Fibroblast of villous mesenchyme (primary cell): ENCODE measurements at places on chromosomes 3 and 15.

DNA sequence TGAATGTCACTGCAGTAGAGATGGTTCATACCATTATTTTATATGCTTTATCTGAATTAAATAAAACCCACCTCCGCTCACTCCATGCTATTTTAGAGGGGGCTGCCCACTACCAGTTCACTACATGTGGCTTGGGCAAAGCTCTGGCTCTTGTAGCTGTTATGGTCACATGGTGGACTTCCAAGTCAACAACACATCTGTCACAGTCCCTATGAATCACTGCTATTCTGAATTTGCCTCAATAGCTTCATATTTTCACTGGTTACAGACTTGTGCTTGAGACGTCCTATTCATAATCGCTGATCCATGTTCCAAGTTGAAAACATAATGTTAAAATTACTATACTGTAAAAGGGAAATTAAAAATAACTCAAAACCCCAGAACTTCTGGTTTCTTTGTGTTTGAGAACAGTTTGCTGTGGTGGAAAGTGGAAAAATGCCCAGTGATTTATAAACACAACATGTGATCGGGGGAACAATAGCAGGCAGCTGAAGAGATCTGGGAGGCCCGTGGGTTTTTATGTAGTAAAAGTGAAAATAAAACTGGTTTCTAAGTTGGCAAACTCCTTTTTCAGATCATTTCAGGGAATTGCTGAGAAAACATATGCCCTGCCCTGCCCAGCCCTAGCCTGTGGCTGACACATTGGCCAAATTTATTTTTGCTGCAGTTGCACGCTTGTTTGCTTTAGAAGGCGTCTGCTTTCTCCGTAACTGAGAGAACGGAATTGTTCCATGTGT is 128.8 kb upstream of the PRR23C start:
- peak; percentile 31 for DNase-seq

DNA sequence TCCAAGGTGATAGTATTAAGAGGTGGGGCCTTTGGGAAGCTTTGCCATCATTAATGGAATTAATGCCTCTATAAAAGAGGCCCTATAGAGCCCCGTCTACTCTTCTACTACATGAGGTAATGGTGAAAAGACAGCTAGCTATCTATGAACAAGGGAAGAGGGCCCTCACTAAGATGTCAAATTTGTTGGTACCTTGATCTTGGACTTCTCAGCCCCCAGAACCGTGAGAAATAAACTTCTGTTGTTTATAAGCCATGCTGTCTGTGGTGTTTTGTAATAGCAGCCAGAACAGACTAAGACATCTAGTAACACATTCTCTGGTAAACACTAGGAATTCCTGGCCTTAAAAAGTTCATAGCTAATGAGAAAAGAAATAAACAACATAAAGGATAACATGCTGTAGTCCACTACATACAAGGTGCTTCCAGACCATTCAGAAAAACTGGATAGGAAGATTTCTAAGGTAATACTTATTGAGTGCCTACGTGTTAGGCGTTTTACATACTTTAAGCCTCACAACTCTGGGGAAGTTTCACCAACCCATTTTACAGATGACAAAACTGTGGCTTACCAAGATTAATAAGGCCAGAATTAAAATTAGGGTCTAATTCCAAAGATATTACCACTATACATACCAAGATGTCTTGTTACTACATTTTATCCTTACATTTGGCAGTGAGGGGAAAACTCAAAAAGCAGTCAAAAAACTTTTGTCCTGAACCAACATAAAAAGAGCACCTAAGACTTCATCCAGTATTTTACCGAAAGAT is 3.2 kb downstream of the UBE3A start:
- peak; percentile 58 for DNase-seq

GRCh38 chr3:177683586-177683985 is 486.3 kb upstream of the TBL1XR1 start:
- DNase-seq = no peak

DNA sequence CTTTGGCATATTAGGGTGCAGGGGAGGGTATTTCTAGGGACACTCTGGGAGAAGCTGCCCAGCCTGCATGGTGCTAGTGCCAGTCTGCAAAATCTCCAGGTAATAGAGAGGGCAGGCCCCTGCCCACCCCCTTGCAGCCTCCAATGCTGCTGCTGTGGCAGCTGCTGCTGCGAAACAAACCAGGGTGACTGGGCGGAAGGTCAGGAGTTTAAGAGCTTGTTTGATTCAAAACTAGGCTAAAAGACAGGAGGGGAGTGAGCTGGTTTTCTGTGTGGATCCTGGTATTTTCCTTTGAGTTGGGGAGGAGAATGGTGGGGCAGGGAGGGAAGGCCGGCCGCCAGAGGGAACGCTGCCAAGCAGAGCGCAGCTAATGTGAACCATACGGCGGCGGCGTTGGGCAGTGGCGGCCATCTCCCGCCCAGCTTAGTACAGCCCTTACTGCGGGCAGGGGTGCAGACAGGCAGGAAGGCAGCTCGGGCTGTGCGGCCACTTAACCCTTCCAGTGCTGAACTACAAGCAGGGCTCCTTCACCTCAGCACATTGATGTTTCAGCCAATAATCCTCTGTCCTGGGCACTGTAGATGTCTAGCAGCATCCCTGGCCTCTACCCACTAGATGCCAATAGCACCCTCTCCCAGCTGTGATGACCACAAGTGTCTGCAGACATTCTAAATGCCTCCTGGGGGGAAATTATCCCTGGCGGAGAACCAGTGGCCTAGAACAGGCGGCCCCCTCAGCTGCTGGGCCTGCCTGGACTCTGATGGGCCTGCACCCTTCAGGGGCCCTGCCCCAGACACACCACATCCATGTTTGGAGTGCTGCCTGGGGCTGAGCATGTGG is 125.7 kb downstream of the EEFSEC start:
- peak; percentile 92 for DNase-seq

DNA sequence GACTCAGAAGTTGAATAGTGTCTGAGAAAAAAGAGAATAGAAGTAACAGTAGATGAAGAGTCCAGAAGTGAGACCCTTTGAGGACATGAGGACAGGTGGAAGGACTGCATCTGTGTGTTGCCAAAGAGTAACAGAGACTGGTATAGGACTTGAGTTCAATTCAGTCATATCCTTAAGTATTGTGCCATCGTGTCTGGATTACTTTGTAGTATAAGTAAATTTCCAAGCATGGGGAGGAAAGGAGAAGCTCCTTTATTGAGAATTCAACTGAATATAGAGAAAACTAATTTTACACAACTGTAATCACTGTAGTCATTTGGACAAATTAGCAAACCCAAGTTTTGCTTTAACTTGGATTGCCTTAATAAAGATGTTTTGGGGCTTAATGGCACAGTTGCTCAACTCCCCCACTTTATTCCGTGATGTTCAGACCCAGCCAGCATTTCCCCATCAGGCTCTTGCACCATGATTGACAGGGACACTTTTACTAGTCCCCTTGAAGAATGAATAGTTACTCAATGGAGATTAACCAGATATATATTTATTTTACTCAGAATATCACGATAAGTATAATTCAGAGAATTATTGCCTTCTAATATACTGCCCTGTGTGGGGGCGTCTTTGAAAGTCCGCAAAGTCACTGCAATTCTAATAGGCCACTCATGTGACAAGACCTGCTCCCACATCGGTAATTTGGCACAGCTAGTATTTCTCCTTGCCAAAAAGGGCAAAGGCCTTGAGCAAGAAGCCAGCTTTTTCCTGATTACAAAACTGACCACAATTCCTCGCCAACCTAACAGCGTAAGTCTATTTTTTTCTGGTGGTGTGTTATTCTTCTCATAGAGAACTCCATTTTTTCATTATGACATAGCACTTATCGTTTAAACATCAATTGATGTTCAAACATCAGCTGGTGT is 61.3 kb downstream of the PPARG start:
- DNase-seq = peak; percentile 61

DNA sequence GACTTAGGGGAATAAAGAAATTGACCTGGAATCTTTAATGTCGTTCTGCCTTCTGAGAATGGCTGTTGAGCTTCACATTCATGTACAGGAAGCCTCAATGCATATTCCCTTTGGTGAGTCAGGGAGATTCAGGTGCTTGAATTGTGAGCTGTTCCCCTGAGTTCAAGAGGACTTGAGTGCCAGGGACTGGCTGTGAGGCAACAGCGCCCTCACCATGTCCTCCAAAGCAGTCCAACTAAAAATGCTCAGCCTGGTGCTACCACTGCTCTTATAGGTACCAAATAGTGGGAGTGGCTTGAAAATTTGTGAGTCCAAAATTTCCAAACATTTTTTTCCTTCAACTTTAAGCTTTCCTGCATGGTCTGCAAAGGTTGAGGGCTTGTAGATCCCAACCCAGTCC is 54.1 kb downstream of the LEO1 start:
- peak; percentile 34 for DNase-seq

DNA sequence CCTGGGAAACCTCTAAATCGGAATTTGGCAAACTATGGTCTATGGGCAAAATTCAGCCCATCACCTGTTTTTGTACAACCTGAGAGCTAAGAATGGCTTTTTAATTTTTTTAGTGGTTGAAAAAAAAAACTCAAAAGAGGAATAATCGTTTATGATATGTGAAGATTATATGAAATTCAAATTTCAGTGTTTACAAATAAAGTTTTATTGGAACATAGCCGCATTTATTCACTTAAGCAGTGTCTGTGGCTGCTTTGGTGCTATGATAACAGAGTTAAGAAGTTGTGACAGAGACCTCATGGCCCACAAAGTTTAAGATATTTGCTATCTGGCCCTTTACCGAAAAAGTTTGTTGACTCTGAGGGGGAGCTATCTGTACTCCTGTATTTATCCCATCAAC is 36.4 kb upstream of the LACTB start:
- DNase-seq = no peak

- DNase-seq = no peak
Measured at GRCh38 chr3:135908225-135908624, 57.3 kb upstream of the PPP2R3A start.

DNA sequence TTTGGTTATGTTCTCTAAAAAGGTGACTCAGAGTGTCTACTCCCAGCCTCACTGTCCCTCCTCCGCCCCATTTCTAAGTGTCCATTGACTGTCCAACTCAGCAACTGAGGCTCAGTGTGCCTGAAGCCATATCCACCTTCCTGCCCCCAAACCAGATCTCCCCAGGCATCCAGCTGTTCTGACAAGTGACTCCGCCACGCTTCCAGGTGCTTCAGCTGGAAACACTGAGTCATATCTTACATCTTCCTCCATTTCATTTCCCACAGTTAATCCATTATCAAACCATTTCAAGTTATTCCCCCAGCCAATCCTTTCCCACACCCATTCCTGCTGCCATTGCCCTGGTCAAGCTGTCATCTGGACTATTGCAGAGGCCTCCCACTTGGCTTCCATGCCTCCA is 17.1 kb downstream of the MAGEF1 start:
- no peak for DNase-seq

DNA sequence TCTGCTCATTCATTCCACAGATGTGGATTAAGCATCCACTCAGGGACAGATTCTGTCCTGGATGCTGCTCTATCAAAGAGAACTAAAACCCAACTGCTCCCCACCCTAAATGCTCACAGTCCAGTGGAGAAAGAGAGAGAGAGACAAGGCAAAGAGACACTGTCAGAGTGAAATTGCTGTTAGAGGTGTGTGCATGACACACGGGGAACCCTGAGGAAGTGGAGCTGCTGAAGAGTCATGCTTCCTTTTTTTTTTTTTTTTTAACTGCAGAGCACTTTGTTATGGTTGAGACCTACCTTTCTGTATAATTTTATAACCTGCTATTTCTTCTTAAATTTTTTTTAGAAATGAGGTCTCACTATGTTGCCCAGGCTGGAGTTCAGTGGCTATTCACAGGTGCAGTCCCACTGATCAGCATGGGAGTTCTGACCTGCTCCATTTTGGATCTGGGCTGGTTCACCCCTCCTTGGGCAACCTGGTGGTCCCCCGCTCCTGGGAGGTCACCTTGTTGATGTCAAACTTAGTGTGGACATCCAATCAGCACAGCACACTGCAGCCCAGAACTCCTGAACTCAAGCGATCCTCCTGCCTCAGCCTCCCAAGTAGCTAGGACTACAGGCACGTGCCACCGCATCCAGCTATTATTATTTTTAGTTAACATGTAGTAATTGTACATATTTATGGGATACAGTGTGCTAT is 18.2 kb upstream of the PSTPIP1 start:
- DNase-seq = no peak

- no peak for DNase-seq
Measured at GRCh38 chr3:10848261-10848660, 32.2 kb downstream of the SLC6A11 start.

DNA sequence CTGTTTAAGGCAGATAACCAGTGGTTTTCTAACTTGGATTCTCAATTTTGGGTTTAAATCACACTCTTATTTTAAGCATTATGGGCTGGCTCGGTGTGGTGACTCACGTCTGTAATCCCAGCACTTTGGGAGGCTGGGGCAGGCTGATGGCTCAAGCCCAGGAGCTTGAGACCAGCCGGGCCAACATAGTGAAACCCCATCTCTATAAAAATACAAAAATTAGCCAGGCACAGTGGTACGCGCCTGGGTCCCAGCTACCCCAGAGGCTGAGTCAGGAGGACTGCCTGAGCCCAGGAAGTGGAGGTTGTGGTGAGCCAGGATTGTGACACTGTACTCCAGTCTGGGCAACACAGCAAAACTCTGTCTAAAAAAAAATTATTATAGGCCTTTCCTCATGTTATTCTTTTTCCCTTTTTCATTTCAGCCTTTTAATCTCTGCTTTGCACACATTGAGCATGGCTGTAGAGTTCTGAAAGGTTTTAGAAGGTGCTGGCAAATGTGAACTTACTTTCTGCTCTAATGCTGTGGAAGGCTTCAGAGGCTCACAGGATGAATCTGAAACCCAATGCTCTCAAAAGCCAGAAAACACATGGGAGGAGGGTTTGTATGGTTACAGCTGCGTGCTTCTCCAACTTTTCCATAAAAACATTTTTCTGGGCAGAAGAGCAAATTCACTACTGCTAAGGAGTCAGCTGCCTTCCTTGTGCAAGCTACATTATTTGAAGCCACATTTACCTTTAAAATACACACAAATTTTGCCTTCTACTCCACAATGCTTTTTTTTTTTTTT is 32.5 kb downstream of the CHAC1 start:
- peak; percentile 55 for DNase-seq

DNA sequence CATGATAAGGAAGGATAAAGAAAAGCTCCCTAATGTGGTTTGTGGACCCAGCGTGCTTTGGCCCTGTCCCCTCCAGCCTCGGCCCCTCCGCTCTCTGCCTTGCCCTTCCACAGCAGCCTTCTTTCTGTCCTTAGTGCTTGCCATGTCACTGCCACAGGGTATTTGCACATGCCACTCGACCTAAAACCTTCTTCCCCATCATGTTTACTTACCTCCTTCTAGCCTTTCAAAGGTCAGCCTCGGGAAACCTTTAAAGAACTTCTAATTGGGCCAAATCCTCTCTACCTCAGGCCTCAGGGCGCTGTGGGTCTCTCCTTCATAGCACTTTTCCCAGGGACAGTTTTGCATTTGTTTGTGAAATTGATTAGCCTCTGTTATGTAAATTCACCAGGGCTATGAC is 73.0 kb downstream of the SCN11A start:
- DNase-seq = no peak

GRCh38 chr15:31516440-31516839 is 189.8 kb downstream of the KLF13 start:
- DNase-seq = no peak

- DNase-seq = peak; percentile 82
Measured at GRCh38 chr15:80105595-80105994, 46.1 kb downstream of the ZFAND6 start.

- no peak for DNase-seq
Measured at GRCh38 chr3:160883373-160883772, 127.3 kb downstream of the PPM1L start.

GRCh38 chr3:34185301-34185700 is 386.9 kb downstream of the PDCD6IP start:
- no peak for DNase-seq
